ENCODE measurements at places on chromosomes 16 and 17.

GRCh38 chr16:69328854-69329316, 1.5 kb downstream of the PDF start:
- no peak for DNase-seq

- DNase-seq = no peak
Measured at GRCh38 chr16:57341062-57341440, 17.5 kb upstream of the CCL22 start.

GRCh38 chr16:73171380-73171779, 123.5 kb upstream of the ZFHX3 start:
- no peak for DNase-seq

GRCh38 chr17:77083531-77083930, 57.2 kb upstream of the SEC14L1 start:
- DNase-seq = no peak

GRCh38 chr17:65586899-65587298, 25.5 kb upstream of the AXIN2 start:
- no peak for DNase-seq

DNA sequence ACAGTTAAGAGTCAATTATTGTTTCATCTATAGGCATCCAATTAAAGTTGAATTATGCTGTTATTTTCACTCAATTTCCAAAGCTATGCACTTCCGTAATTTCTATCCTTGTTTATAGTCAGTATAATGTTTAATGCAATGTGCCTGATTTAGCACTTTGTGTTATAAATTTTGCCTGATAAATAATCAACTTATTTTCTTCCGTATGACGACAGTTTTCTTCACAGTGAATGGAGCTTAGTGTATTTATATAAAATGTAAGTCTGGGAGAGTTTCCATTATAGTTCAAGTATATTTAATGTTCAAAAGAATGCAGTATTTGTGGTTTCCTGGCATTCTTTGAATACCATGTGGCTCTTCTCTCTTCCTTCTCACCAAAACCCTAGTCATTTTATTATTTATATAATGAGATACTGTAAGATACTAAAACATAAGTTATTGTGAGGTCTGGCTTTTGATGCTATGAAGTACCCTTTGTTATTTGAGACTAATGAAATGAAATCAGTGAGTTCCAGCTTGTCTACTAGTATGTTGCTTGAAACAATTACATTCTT, 240.6 kb downstream of the PRKCA start:
- DNase-seq = no peak

GRCh38 chr16:589658-590187, at the start of gene RAB40C:
TSS of gene RAB40C (plus strand) at chr16:590066. CDS start at chr16:590292, 226 bp downstream.
- peak; percentile 100 for DNase-seq

GRCh38 chr17:31674305-31674704, 184.7 kb downstream of the COPRS start:
- DNase-seq = no peak

DNA sequence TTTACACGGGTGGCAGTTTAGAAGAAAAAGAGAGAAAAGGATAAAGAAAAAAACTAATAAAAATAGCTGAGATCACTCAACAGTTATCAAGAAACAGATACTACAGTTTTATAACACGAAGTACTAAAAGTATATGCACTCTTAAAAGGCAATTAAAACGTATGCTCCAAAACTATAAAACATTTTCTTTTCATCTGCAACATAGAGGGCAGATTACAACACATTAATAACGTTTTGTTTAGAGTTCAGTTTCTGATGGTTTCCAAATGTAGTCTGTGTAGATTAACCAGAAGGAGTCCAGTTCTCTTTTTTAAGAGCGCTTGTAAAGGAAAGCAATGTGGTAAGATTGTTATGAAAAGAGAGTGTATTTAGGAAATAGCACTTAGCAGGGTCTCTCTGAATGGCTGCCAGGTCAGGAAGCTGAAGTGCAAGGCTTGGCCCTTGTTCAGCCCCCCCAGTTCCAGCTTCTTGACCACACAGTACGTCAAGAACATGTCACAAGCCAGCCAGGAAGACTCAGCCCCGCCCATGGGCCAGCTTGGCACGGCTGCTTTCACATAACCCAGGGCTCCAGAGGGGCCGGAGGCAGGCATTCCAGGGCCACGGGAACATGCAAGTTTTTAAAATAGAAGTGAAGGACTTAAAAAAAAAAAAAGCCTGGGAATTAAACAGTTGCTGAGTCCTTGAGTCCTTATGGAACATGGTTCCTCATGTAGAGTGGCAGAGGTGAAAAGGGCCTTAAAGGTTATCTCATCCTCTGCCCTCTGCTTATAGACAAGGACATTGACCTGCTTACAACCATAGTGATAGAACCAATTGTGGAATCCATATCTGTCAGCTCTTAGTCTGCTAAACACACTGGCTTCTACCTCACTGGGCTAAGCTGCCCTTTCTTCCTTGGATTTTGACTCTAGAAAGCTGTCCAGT, 147.4 kb upstream of the TBX2 start:
- DNase-seq = no peak
